Ovary (tissue), 10 donors: ENCODE measurements at places on chromosomes 2 and 18. TPM values are rescaled to one million over a fixed set of nuclear protein-coding genes. Genes with fewer than 3 reads are reported as not detected.

DNA sequence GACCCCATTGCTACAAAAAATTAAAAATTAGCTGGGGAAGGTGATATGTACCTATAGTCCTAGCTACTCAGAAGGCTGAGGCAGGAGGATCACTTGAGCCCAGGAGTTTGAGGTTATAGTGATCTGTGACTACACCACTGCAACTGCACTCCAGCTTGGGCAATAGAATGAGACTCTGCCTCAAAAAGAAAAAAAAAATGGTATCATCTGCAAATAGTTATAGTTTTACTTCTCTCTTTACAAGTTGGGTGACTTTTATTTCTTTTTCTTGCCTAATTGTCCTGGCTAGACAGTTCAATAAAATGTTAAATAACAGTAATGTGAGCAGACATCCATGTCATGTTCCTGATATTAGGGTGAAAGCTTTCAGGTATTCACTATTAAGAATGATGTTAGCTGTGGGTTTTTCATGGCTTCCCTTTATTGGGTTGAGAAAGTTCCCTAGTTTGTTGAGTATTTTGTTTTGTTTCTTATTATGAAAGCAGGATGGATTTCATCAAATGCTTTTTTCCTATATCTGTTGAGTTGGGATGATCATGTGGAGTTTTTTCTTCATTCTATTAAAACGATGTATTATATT is 24.9 kb upstream of the ACOXL start:
- no peak for DNase-seq
- no peaks in the 10 kb centered on the region for H3K36me3 ChIP-seq
- no peaks in the 10 kb centered on the region for H3K27me3 ChIP-seq
- no peak overlapping the region for H3K4me3 ChIP-seq
- H3K4me1 ChIP-seq = no peaks in the 10 kb centered on the region
- H3K27ac ChIP-seq = no peak overlapping the region

Gene ALKAL2
- 31.9 TPM for total RNA-seq

Gene TBR1
- not detected for total RNA-seq

DNA sequence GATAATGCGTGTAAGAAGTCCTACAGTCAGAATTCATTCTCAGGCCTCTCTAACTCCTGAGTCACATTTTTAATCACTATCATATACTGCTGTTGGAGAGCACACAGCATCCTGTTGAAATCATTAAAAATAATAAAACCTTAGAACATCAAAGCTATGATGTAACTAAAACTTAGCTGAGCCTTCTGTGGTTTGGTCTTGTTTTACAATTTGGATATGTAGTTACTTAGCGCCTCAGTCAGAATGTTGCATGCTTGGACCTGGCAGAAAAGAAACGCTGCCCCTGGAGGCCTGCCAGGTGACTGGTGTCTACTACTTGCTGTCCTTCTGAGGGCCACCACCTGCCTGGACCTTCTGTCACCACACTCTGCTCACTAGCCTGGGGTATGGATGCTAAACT is 261.1 kb upstream of the RASGRP3 start:
- peak; percentile 31 for DNase-seq
- H3K36me3 ChIP-seq = no peaks in the 10 kb centered on the region
- no peak overlapping the region for H3K27ac ChIP-seq

Gene DUSP19
- total RNA-seq = 3.1 TPM

DNA sequence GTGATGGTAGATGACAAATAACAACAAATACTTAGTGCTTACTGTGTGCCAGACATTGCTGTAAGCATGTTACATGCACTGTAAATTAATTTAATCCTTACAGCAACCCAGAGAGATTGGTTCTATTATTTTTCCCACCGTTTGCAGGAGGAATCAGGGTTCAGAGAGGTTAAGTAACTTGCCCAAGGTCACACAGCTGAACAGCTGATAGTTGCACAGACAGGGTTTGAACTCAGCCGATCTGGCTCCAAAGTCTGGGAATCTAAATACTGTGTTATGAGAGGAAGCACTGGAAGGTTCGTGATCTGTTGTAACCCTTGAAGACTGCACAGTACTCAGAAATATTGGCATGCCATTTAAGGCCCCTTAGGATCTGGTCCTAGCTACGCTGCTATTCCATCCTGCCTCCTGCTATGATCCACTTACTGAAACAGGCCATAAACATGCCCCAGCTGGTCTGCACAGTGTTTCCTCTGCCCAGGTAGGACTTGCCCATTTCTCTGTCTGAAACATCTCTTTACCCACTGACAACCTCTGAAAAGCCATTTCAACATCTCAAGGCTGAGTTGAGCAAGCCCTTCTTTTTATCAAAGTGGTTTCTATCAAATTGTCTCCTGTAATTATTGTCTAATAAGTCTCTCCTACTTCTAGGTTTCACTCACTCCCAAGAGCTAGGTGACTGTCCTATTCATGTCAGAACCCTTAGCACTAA is 40.4 kb upstream of the MRPL33 start:
- H3K27me3 ChIP-seq = no peaks in the 10 kb centered on the region
- H3K4me1 ChIP-seq = peaks cover 4% of the 10 kb centered on the region
- no peak for DNase-seq
- H3K27ac ChIP-seq = no peak overlapping the region
- no peak overlapping the region for H3K4me3 ChIP-seq
- H3K36me3 ChIP-seq = no peaks in the 10 kb centered on the region

Gene COL5A2
- 25.2 TPM for total RNA-seq

Gene LRRTM4
- total RNA-seq = not detected

Gene IKZF2
- total RNA-seq = 6.2 TPM

GRCh38 chr2:164969909-164970690 is 14.8 kb upstream of the SLC38A11 start:
- no peaks in the 10 kb centered on the region for H3K36me3 ChIP-seq
- DNase-seq = no peak
- H3K4me3 ChIP-seq = no peak overlapping the region
- no peaks in the 10 kb centered on the region for H3K27me3 ChIP-seq
- no peaks in the 10 kb centered on the region for H3K4me1 ChIP-seq

Gene COL6A3
- 186 TPM for total RNA-seq

Gene PLA2R1
- total RNA-seq = 15.8 TPM

- H3K4me3 ChIP-seq = no peak overlapping the region
- H3K36me3 ChIP-seq = no peaks in the 10 kb centered on the region
- no peak overlapping the region for H3K27ac ChIP-seq
- H3K4me1 ChIP-seq = no peaks in the 10 kb centered on the region
- DNase-seq = no peak
- H3K27me3 ChIP-seq = no peaks in the 10 kb centered on the region
Observed at GRCh38 chr2:76713312-76713711, 808.9 kb downstream of the LRRTM4 start.

Gene ICA1L
- total RNA-seq = 20.8 TPM

Gene ANKRD39
- total RNA-seq = 12.7 TPM

GRCh38 chr2:11082880-11083279 is 72.4 kb upstream of the SLC66A3 start:
- H3K27me3 ChIP-seq = no peaks in the 10 kb centered on the region
- DNase-seq = no peak
- H3K36me3 ChIP-seq = no peaks in the 10 kb centered on the region
- H3K4me1 ChIP-seq = no peaks in the 10 kb centered on the region

Gene EPB41L3
- total RNA-seq = 29.5 TPM

Gene SERPINB4
- not detected for total RNA-seq

- H3K4me3 ChIP-seq = no peak overlapping the region
- no peaks in the 10 kb centered on the region for H3K36me3 ChIP-seq
- no peak overlapping the region for H3K27ac ChIP-seq
- no peak for DNase-seq
Observed at GRCh38 chr2:134681201-134681600, 37.6 kb downstream of the TMEM163 start.

- no peak for DNase-seq
- no peak overlapping the region for H3K4me3 ChIP-seq
- H3K27ac ChIP-seq = no peak overlapping the region
Observed at GRCh38 chr2:195612611-195613495, 44.2 kb upstream of the SLC39A10 start.

GRCh38 chr2:173095356-173095755 is 19.7 kb downstream of the MAP3K20 start:
- no peaks in the 10 kb centered on the region for H3K27me3 ChIP-seq
- peaks cover 8% of the 10 kb centered on the region for H3K4me1 ChIP-seq
- DNase-seq = no peak
- no peaks in the 10 kb centered on the region for H3K36me3 ChIP-seq
- H3K27ac ChIP-seq = no peak overlapping the region

- no peak overlapping the region for H3K27ac ChIP-seq
- H3K4me3 ChIP-seq = no peak overlapping the region
- no peaks in the 10 kb centered on the region for H3K27me3 ChIP-seq
- H3K4me1 ChIP-seq = peaks cover 6% of the 10 kb centered on the region
- no peaks in the 10 kb centered on the region for H3K36me3 ChIP-seq
Observed at GRCh38 chr2:100067784-100068183, 74.6 kb downstream of the AFF3 start.

DNA sequence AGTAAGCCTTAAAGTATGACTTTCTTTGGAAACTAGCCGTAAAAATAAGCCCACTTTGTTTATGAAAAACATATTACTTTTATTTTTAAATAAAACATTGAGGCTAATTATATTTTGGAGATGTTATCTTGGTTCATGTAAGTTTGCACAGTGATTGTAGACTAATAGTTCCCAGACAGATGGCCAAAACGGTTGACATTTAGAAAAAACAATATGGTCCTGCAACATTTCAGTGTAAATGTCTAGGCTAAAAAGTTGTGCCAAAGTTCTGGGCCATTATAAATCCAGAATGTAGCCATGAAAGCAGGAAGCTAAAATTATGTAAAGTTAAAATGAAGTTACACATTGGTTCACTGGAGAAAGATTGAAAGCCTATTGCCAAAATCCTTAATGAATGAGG is 43.6 kb downstream of the SLC5A7 start:
- H3K4me3 ChIP-seq = no peak overlapping the region
- H3K27me3 ChIP-seq = no peaks in the 10 kb centered on the region
- no peak for DNase-seq
- no peak overlapping the region for H3K27ac ChIP-seq
- H3K36me3 ChIP-seq = no peaks in the 10 kb centered on the region
- H3K4me1 ChIP-seq = no peaks in the 10 kb centered on the region
